AG08395 (cell line): ENCODE measurements at places on chromosomes 3 and 15.

GRCh38 chr15:98980899-98981228 lies 26.7 kb downstream of the PGPEP1L start:
- no peak for DNase-seq

DNA sequence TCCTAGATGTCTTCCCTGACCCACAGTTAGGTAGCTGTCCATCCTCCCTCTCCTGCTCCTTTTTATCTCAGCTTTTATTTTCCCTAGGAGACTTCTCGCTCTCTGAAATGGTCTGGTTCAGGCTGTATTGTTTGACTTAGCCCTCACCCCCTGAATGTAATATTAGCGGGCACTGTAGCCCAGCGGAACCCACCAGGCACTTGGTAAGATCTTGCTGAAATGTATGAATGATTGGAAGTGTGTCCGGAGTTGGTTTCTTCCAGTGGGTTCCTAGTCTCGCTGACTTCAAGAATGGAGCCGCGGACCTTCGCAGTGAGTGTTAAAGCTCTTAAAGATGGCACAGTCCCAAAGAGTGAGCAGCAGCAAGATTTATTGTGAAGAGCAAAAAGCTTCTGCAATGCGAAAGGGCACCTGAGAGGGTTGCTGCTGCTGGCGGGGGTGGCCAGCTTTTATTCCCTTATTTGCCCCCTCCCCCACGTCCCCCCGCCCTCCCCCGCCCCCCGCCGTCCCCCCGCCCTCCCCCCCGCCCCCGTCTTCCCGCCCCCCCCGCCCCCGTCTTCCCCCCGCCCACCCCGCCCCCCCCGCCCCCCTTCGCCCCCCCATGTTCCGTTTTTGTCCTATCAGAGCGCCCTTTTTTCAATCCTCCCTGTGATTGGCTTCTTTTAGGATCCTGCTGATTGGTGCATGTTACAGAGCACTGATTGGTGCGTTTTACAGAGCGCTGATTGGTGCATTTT lies 694 bp upstream of the EEFSEC start:
- no peak for DNase-seq

DNA sequence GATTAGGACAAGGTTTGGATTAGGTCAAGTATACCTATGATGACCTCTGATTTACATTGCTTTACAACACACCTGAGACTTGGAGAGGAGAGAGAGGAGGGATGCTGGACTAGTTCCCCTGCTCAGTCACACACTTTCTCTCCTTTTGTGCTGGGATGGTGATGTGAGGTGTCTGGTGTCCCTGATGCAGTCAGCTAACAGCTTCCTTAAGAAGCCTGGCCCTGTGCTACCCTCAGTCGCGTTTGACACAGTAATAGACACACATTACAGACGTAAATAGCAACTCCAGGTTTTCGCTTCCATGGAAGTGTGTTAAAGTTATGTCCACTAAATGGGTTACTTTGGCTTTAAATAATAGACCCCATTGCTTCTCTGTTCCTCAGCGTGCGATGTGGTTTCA lies 58.9 kb downstream of the RARB start:
- DNase-seq: no peak

DNA sequence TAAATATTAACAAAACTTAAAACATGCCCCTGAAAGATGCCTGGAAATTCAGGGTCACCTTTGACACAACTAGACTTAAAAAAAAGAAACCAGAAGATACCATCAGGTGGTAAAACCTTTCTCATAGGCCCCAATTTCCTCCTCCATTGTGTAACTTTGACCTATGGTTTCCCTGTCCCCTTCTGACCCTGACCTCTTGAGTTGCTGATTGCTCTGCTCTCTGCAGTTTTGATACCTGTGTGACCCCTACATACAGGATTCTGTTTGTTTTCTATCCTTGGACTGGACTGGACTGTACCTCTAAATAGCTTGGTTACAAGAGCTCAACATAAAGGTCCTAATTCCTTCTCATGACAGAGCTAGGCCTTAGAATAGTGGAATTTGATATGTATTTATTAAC lies 220.6 kb downstream of the ZIC4 start:
- DNase-seq: no peak

DNA sequence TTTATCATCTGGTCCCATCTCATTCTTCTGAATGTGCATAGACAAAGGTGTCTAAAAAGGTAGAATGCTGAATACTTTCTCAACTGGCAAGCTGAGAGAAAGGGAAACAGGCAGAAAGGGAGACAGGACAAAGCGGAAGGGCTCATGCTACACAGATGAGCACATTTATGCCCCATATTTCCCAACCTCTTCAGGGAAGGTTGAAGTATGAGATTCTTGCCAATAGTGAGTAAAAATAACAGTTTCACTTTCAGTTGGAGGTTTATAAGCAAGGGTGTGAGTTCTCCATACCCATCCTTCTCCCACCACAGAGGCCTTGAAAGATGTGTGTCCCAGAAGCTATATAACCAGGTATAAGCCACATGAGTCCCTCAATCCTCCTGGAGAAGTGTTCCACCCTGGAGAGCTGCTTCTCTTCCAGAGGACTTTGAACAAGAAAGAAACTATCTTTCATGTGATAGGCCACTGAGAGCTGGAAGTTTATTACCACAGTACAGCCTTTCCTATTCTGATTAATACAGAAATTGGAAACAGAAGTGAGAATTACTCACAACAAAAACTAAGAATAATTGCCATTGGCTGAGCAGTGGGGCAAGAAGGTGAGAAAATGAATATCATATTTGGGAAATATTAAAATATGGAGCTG lies 709.4 kb upstream of the NR2F2 start:
- DNase-seq: no peak

GRCh38 chr3:52494445-52494844 lies 693 bp upstream of the STAB1 start:
- DNase-seq: no peak

- DNase-seq: no peak
These were observed 421.3 kb downstream of the PYDC2 start for GRCh38 chr3:191882289-191882688.

- peak; percentile 22 for DNase-seq
These were observed 212.1 kb upstream of the EIF1B start for GRCh38 chr3:40097131-40098117.

DNA sequence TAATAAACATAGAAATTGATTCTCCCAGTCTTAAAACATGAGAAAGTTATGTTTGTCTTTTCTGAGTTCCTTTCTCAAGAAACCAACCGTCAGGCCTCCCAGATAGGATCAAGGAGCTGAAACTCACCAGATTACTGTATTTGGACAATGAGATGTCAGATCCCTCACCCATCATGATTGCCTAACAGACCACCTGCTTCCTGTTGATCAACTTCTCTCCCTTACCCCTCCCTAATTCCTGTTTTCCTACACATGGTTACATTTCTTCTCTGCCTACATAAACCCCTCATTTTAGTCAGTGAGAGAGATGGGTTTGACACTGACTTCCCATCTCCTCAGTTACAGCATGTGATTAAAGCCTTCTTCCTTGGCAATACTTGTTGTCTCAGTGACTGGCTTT lies 917.5 kb downstream of the FHIT start:
- DNase-seq: no peak

- DNase-seq: no peak
These were observed 134.2 kb upstream of the SATB1 start for GRCh38 chr3:18559331-18559842.

DNA sequence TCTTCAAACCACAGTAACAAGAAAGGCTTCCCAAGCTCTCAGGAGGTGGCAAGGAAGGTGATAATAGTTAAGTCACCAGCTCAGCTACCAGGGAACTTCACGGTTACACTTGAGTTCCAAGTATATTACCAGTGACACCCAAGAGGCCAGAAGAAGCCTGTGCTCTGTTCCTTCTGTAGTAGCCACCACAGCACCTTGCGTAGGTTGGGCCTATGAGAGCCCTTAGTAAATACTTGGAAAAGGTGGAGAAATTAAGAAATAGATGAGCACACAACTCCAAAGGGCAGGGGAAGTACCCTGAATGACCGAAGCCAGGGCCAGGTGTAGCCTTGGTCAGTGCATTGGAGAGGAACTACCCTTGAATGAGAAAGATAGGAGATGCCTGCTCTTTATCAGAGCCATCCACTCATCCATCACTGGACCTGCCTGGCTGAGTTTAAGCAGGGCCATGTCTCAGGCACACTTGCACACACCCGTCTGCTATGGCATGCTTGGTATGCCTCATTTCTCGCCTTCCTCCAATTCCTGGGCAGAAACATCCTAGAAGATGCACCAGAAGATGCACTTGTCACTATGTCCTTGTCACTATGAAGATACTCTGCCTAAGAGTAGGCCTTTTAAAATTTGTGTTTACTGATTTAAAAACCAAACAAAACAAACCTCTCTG lies 32.6 kb upstream of the NDUFB4 start:
- no peak for DNase-seq

- DNase-seq: no peak
These were observed 275.8 kb upstream of the RBMS3 start for GRCh38 chr3:29004885-29005599.

GRCh38 chr15:66298803-66299251 lies 5.5 kb downstream of the DIS3L start:
- DNase-seq: peak; percentile 7

GRCh38 chr15:78299101-78299930 lies at the start of gene SKIC8:
Gene SKIC8, minus strand, starts transcription at chr15:78299609. Its CDS starts 3,923 bp downstream, at chr15:78295686.
- peak; percentile 95 for DNase-seq

GRCh38 chr3:180011927-180012326 lies 24.8 kb downstream of the PEX5L start:
- no peak for DNase-seq

DNA sequence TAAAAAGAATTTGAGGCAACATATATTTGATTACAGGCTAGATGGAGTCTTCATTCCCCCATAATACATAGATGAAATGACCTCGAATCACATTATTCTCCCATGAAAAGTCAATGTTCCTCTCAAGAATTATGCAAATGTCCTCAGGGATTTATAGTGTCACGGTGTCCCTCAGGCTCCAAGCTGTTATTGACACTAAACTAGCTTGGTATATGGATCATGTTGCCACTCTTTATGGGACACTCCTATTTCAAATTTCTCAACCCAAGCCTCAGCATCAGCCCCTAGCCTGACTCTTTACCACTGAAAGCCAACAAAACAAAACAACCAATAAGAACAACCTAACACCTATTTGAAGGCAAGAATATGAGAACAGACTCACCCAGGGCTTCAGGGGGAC lies 139.8 kb downstream of the TPRG1 start:
- DNase-seq: no peak

DNA sequence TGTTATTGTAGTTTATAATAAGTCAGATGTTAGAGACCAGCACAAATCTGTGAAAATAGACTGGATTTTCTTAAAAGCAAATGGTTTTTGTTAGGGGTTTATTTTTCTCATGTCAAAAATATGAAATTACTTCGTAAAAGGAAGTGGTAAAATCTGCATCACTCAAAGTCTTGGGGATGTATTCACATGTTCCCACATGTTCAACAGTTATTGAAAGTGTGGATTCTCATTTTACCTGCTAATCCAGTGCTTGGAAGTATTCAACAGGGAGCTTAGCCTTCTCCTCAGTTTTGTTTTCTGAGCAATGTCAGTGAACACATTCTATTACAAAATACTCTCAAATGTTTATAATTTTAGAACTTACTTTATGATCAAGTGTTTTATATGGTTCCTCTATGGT lies 352.0 kb downstream of the SOX2 start:
- DNase-seq: no peak

GRCh38 chr15:91209726-91210125 lies 109.7 kb downstream of the SV2B start:
- DNase-seq: no peak

- DNase-seq: no peak
These were observed 71.1 kb upstream of the SPATA12 start for GRCh38 chr3:56989169-56989976.

DNA sequence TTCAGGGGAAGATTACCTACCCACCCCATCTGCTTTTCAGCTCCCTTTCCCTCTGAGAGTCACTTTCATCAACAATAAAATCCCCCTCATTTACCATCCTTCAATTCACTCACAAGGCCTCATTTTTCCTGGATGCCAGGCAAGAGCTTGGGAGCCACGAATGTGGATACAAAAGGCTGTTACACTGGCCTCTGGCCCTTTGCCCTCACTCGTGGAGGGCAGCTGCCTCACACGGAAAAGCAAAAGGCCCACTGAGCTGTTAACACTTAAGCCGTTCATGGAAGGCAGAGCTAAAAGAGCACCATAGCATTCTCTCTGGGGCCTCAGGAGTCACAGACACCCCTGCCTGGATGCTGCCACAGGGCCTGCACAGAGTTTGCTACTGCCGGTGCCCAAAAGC lies 102.4 kb upstream of the TUSC7 start:
- DNase-seq: no peak

- DNase-seq: no peak
These were observed 55.4 kb downstream of the OCA2 start for GRCh38 chr15:28043691-28044091.

GRCh38 chr3:162534431-162534830 lies 1037.8 kb downstream of the OTOL1 start:
- DNase-seq: no peak
